Activated CD4-positive, alpha-beta T cell treated with anti-CD3 and anti-CD28 coated beads, Interleukin-2, amount 50 U/mL, for 1 hour (primary cell): ENCODE measurements at places on chromosomes 2 and 18.

GRCh38 chr2:17517481-17518211 lies 594 bp downstream of the RAD51AP2 start:
- no peak for DNase-seq

- DNase-seq, result no peak
Observed at GRCh38 chr2:227430639-227431038, 41.3 kb upstream of the AGFG1 start.

DNA sequence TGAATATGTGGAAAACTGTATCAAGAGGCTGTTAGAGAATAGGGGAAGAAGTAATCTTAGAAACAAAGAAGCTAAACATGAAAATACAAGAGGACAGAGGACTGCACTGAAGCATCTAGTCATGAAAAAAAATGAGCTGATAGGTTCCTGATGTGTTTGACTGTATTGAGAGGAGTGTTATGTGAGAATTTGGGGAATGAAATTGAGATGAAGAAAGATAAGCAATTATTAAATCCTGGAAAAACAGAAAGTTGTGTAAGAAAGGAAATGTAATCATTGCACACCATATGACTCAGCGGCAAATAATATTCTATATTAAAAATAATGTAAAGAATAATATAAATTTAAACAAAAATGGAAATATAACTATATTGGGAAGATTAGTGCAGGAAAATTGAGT lies 71.2 kb downstream of the SEMA4F start:
- no peak for DNase-seq

DNA sequence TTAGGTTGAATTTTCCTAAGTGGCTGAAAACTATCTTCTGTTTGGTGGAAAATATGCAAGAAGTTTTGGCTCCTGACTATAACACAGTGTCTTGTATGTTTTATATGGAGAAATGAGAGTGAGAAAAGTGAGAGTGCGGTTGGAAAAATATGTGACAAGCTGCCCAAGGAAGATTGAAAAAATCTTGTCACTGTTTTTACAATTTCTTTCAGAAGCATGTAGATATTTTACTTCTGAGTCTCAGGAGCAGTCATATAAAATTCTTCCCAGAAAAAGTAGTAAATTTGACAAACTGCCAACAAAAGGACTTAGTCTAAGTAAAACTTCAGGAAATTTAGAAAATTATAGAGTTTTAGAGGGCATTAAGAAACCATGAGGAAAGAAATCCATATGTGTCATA lies 19.4 kb upstream of the RMND5A start:
- no peak for DNase-seq

DNA sequence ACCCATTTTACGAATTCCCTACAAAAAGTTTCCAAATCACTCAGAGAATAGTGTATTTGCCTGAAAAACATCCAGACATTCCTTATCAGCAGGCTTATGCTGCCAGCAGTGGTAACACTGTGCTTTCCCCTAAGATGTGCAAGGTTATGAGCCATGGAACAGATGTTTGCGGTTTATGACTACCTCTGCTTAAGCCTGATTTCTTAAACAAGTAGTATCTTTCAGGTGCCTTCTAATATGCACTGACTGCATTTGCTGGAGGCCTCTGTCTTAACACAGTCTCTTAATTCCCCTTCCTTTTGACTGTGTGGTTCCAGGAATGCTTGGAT lies 54.8 kb downstream of the CDC42EP3 start:
- DNase-seq, result no peak

DNA sequence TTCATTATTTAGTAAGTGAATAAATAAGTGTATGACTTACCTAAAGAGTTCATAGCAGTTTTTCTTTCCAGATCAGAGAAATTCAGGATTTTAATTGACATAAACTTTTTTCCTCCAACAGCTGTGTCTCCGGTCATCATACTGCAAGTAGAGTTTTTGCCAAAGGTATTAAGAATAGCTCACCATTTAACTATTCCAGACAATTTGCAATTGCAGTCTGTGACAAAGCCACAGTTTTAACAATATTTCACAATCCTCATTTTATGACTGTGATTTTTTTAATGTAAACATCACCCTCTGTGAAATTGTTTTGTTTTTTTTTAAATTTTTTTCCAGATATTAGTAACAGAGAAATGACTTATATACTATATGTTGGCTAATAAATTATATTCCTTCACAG lies 199.1 kb downstream of the TRIB2 start:
- no peak for DNase-seq

DNA sequence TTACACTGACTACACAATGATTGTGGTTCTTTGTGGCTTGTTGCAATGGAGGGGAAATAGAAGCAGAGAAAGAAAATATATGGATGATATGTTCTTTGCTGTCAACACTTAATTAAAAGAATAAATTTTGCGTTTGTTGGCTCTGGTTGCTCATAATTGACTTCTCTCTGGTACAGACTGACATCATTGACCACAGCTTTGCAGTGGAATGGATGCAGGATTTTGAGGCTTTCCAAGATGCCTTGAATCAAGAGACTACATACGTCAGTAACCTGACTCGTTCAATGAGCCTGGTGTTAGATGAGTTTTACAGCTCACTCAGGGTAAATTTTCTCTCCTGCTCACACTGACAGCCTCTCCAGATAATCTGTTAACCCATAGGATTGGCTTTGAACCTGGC lies 9.9 kb downstream of the GPN1 start:
- no peak for DNase-seq

DNA sequence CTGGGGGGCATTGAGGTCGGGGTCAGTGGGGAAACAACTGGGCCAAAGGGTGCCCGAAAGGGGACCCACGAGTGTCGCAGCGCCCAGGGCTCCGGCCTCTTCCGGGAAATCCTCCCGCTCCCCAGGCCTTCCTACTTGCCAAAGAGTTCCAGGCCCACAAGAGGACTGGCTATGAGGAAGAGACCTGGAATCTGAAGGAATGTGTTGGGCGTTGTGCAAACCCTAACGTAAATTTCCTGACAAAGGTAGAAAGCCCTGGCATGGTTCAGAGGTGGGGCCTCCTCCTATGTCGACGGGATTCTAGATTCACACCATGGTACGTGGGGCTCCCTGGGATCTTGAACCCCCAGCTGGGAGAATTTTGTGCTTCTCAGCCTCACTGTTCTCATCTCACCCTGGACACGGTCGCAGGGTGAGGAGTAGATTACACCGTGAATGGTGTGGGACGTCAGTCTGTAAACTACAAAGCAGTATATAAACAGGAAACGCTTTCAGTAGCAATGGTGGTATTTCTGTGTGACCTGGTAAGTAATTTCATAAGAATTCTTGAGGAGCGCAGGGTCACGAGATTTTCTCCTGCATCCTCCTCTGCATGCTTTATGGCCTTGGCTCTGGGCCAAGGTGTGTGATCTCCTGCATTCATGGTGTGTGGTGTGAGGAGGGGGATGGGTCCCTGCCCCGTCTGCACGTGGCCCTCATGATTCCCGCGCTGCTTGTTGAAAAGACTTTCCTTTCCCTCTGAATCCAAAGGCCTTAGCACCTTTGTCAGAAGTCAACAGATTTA lies 868 bp downstream of the HSBP1L1 start:
- no peak for DNase-seq

DNA sequence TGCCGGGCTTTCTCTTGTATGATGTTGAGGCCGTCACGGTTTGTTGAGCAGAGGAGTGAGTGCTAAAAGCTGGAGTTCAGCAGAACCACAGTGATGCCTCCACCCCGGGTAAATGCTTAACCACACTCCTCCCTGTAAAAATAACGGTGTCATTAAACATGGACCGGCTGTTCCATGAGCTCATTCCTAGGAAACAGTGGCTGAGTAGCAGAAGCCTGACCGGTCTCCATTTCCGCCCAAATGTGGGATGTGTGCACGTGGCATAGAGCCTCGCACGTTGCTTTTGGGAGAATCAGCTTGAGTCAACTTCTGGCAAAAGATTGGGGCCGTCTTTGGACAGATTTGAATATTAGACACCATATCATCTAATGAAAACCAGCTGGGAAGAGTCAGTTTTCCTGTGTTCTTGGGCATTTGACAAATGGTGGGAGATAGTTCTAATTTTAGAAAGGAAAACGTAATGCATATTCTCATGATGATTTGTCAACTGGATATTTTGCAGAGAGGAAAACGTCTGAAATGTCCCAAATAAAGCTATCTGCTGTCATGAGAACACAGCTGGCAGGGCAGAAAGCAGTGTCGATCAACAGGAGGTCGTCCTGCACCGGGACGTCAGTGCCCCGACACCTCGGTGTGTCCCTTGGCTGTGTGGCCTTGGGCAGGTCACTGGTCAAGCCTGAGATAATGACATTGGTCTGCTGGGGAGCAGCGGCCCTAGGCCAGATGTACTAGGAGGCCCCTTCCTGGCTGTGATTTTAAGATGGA lies 42.4 kb downstream of the LRRFIP1 start:
- no peak for DNase-seq
